ENCODE measurements at places on chromosomes 13 and 19.

DNA sequence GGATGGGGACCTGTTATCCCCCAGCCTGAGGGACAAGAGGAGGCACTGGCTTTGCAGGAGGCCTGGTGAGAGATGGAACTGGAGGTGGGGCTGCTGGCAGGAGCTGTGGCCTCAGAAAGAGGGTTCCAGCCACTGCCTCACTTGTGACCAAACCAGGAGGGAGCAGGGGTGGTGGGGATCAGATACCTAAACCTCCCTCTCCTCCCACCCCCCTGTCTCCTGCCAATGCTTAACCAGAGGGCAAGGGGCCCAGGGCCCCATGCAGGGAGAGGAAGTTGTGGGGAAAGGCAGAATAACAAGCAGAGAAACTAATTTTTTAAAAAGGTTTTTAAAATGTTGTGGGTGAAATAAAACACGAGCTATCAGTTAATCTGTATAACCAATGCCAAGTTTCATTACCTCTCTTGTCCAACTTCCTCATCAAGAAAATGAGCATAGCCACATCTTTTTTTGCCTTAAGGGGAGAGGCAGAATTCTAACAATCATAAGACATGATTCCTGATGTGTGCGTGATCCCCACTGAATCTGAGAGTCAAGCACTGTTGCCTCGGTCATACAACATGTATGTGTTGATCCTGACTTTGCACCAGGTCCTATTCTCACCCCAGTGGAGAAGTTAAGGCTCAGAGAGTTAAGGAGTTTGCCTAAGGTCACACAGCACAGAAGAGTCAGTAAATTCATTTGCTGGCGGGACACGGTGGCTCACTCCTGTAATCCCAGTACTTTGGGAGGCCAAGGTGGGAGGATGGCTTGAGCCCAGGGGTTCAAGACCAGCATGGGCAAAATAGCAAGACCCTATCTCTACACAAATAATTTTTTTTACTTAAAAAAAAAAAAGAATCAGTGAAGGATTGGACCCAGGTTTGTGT, 12.9 kb downstream of the FXYD5 start:
- DNase-seq = no peak

DNA sequence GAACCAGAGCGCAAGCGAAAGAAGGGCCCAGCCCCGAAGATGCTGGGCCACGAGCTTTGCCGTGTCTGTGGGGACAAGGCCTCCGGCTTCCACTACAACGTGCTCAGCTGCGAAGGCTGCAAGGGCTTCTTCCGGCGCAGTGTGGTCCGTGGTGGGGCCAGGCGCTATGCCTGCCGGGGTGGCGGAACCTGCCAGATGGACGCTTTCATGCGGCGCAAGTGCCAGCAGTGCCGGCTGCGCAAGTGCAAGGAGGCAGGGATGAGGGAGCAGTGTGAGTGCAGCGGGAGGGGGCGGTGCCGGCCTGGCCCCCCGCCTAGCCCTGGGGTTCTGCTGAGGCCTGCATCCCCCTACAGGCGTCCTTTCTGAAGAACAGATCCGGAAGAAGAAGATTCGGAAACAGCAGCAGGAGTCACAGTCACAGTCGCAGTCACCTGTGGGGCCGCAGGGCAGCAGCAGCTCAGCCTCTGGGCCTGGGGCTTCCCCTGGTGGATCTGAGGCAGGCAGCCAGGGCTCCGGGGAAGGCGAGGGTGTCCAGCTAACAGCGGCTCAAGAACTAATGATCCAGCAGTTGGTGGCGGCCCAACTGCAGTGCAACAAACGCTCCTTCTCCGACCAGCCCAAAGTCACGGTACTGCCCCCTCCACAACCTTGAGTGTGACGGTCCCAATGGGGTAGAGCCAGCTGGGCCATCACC, 2.1 kb downstream of the NR1H2 start:
- no peak for DNase-seq

DNA sequence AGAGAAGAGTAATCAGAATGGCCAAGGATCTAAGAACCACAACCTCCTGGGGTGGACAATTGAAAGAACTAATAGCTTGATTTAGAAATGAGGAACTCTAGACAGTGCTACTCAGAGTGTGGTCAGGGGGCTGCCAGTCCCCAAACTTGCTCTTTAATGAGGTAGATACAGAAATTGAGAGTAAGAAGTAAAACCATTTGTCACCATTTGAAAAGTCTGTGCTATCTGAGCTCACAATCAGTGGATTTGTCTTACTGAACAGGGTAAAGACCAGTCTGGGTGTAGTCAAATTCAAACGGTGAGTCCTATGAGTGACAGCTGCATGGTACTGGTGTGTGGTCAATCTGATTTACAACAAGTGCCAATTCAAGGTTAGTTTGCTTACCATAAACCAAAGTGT, 118.9 kb downstream of the KL start:
- no peak for DNase-seq

DNA sequence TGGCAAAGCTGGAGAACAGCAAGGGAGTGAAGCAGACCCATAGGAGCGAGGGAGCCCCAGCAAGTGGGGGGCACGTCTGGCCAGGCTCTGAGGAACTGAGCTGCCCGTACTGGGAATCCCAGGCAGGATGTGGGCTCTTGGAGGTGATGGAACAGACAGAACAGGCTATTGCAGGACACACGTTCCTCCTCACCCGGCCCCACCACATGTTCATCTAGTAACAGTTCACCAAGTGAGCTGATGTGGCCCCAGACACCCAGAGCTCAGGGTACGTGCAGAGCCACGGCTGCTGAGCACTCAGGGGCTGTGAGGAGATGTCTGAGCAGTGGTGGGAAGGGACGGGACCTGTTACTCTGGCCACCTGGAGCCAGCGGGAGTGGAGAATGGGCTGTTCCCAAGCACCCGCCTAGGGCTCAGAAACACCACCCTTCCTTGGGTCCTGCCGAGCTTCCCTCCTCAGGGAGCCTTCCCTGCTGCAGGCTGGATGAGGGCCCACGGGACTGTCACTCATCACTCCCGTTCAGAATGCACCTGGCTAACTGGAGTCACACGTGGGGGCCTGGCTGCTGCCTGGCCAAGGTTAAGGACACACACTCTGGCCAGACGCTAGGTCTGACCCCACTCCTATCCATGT, 18.4 kb downstream of the ELL start:
- no peak for DNase-seq

GRCh38 chr19:2721570-2722540, 683 bp upstream of the DIRAS1 start:
- no peak for DNase-seq

DNA sequence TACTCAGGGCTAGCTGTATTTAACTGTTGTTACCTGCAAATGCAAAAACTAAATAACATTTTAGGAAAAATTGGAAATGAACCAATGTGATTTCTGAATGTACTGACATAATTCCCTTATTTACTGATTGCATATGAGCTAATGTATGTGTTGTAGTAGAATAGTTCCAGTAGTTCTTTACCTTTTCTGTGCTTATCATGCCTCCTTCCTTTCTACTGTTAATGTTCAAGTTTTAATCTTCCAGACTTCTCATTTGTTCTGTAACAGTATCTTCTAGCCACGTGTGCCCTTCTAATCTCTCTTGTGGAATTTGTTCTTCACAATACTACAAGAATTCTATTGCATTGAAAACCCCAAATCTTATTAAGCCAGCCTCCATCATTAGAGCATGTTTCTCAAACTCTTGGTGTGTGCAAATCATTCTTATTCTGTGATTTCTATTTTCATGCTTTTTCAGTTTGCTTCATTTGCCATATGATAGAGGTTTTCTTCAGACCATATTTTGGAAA, 17.7 kb downstream of the LSM14A start:
- DNase-seq = no peak

GRCh38 chr19:58038688-58039204, 4.9 kb downstream of the ZSCAN1 start:
- DNase-seq = no peak

DNA sequence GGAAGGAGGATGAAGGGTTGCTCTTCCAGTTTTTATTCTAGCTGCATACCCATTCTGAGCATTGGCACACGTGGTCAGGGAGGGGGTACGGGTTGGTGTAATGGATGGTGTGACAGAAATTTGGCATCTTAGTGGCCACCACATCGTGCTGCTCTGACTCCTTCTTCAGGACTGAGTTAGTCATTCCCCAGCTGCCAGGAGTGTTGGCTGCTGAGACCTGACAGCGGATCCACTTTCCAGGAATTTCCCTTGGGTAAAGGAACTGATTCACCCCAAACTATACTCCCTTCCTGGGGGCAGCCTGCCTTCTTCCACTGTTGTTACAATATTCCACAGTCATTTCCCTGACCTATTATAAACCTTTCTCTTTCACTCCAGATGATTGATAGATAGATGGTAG, 595.5 kb upstream of the KLHL1 start:
- no peak for DNase-seq

GRCh38 chr19:5181329-5181728, 159.3 kb downstream of the PTPRS start:
- no peak for DNase-seq

DNA sequence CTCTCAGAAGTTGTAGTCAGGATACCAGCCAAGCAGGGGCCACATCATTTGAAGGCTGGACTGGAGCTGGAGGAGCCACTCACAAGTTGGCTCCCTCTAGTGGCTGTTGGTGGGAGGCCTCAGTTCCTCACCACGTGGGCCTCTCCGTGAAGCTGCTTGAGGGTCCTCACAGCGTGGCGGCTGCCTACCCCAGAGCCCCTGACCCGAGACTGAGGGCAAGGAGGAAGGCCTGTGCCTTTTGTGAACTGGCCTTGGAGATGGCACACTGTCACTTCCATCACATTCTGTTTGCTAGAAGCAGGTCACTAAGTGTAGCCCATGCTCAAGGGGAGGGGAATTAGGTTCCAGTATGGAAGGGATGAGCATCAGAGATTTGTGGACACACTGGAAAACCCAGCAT, 14.6 kb downstream of the GNA11 start:
- peak; percentile 65 for DNase-seq

DNA sequence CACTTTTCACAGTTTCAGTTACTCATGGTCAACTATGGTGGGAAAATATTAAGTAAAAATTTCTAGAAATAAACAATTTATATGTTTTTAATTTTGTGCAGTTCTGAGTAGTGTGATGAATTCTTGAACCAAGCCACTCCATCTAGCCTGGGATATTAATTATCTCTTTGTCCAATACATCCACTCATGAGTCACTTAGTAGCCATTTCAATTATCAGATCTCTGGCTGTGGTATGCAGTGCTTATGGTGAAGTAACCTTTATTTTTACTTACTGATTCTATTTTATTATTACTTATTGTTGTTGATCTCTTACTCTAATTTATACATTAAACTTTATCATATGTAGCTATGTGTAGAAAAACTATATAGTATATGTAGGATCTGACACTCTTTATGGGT, 128.9 kb upstream of the KLHL1 start:
- DNase-seq = no peak

GRCh38 chr19:289651-290371, 1.4 kb downstream of the PLPP2 start:
- no peak for DNase-seq

DNA sequence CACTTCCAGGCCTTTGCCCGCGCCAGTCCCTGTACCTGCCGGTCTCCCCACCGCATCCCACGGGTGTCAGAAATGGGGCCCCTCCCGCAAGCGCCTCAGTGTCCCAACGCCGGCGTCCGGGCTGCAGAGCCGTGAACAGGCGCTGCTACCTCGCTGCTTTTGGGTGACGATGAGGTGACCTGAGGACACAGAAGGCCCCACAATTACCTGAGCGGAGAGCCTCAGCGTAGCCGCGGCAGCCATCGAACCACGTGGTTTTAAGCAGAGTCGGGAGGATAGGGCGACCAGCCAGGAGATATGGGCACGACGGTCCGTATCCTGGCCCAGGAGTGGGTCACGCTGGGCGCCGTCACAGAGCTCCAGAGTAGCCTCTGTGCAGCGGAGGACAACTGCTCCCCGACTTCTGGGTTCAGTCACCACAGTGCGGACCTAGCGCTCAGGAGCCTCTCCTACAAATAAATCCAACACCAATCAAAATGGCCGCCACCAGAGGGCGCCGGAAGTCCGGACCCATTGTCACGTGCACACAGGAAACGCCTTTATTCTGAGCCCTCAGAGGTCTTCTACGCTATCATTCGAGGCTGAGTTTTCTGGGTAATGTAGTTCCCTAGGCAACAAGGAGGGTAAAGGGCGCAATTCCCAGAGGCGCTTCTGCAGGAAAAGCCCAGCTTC, at the start of gene ZNF814:
TSS of gene ZNF814 (minus strand) at position 478 of the 672 bp plus-strand sequence. CDS start at position 243, 235 bp downstream.
- DNase-seq = peak; percentile 78

DNA sequence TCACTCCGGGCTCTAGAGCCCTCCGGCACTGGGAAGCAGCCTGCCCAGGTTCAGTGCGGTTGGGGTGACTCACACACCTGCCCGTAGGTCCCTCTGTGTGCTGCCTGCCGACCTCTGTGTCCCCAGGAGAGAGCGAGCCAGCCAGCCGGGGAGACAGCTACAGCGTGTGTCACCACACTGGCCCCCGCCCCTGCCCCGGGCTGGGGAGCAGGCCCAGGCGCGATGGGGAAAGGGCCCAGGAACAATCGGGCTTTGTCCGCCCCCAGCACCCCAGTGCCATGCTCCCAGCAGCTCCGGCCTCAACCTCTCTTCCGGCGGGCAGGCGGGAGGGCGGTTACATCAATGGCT, at the start of gene KLK6:
TSS of gene KLK6 (minus strand) at position 179 of the 348 bp plus-strand sequence. CDS start 1,487 bp downstream, outside the sequence.
- DNase-seq = no peak

DNA sequence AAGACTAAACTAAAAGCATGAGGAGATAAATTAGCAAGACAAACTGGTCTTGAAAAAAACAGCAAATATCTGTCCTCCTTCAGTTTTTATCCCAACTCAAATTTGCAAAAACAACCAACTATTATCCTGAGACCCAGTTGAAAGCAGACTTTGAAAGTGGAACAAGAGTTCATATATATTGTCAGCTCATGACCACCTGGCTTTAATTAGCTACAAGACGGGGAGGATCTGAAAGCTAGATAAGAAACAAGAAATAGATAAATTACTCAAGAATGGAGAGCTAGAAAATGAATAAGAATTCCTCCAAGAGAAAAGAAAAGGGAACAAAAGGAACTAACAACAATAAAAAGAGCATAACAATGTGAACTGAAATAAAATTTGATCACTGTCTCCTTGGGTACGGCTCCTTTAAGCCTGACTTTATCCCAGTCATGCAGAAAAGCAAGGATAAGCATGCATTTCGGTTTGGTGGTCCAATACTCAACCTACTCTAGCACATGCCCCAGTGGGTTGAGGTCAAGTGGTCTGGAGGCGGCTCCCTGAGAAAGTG, 246.9 kb downstream of the DCLK1 start:
- no peak for DNase-seq

GRCh38 chr19:55345818-55346724, 6.4 kb downstream of the KMT5C start:
- no peak for DNase-seq
